Endothelial cell (in vitro differentiated cells): ENCODE measurements at places on chromosomes 11 and 22.

DNA sequence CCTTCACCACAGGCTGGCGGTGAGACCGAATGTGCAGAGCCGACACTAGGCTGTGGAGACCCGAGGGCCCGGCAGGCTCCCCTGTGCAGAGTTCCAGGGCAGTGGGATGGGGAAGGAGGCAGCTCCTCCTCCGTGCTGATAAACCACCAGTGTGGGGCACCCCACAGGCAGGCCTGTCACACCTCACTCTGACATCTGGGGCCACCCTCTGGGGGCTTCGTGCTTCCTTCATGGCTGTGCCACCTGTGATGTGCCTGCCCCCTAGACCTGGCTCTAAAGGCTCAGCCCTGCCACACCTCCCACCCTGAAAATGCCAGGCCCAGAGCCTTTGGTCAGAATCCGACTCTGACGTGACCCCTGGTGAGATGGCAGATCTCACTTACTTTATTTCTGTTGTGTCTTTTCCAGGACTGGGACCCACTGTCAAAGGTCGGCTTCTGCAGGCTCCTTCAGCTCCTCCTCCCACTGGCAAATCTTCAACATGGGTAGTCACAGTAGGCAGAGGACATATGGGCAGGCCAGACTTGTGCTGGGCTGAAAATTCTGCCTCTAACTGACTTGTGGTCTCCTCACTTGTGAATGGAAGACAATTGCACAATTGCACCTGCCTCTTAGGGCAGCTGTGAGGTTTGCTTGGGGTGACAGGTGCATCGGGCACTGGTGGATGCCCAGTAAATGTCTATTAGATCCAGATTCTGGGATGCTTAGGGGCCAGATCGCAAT lies 46.2 kb upstream of the TSKU start:
- no peak for DNase-seq

GRCh38 chr11:102119997-102120396 lies 9.8 kb downstream of the YAP1 start:
- no peak for DNase-seq

- no peak for DNase-seq
These were observed 807.6 kb downstream of the BRD1 start for GRCh38 chr22:49019737-49020713.

- no peak for DNase-seq
These were observed 369.2 kb upstream of the NARS2 start for GRCh38 chr11:78943841-78944240.

GRCh38 chr11:77474684-77475060 lies 778 bp upstream of the PAK1 start:
- no peak for DNase-seq

DNA sequence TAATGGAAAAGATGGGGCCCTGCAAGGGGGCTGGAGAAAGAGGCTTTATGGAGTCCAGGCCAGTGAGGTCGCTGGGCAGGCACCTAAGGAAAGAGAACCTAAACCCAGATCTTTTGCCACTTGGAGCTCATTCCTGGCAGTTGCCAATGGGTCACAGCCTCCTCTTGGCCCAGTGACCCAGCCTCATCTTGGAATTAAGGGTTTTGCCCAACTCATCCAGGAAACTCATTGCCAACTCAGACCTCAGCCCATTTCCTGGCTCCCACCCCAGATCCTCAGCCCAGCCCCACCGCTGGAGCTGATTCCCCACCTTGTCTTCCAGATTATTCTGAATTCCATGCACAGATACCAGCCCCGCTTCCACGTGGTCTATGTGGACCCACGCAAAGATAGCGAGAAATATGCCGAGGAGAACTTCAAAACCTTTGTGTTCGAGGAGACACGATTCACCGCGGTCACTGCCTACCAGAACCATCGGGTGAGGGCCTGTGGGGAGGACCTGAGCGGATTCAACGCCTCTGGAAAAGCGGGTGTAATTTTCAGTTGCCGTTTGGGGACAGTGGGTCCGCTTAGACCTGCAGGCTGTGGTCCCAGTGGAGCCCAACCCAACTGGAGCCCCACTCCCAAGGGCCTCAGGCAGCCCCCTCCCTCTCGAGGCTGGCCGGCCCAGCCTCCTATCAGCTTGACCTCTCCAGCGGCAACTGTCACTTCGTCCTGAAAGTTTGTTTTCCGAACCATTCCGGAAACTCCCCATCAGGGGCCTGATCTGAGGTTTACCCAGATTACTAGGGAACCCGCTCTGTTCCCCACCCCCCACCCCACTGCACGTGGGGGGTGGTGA lies 4.3 kb downstream of the TBX1 start:
- DNase-seq: no peak

- DNase-seq: no peak
These were observed 20.4 kb downstream of the ALKBH8 start for GRCh38 chr11:107545101-107545514.

GRCh38 chr22:21713428-21714058 lies 22.1 kb downstream of the YPEL1 start:
- DNase-seq: no peak

DNA sequence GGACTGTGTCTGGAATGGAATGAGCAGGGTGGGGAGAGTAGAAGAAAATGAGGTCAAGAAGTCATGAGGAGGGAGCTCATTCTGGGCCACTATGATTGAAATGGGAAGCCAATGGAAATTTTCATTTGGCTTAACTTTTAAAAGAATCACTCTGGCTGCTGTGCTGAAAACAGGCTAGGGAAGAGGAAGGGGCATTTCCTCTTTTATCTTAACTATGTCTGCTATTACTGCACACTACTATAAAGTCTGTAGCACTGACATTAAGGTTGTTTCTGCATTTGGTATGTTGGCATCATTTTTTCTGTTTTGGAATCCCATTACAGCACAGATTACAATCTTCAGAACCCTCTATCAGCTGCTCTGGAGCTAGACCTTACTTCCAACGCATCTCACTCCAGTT lies 8.2 kb downstream of the PATL1 start:
- DNase-seq: no peak

DNA sequence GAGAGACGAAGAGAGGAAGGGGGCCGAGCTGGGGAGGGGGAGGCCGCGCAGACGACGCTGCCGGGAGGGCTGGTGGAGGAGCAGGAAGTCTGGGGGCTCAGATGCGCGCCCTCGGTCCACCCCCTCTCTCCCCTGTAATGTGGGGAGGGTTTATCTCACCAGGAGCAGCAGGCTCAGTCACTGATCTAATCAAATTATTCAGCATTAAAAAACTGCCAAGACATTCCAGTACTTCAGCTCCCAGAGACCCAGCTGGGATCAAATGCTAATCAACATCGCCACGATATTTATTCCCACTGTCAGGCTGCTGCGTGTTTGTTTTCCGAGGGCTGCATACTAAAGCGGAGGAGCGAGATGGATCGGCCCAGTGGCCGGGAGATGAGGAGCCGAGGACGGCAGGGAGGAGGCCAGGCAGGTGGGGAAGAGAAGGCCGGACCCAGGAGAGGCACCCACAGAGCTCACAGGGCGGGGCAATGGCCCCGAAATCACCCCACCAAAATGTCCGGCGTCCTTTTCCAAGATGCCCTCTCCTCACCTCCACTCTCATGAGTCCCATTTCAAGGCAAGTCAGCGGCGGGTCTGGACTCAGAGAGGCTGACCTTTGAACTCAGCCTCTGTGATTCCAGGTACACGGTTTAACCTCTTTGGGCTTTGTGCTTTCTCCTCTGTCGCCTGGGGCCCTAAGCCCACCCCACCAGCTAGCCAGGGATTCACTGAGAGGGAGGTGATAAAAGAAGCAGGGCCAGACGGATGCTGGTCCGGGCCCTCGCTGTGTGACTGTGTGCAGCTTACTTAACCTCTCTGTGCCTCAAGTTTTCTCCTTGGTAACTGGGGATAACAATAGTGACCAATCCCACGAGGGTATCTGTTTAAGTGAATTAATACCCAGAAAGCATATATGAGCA lies 502.1 kb downstream of the MN1 start:
- DNase-seq: no peak

DNA sequence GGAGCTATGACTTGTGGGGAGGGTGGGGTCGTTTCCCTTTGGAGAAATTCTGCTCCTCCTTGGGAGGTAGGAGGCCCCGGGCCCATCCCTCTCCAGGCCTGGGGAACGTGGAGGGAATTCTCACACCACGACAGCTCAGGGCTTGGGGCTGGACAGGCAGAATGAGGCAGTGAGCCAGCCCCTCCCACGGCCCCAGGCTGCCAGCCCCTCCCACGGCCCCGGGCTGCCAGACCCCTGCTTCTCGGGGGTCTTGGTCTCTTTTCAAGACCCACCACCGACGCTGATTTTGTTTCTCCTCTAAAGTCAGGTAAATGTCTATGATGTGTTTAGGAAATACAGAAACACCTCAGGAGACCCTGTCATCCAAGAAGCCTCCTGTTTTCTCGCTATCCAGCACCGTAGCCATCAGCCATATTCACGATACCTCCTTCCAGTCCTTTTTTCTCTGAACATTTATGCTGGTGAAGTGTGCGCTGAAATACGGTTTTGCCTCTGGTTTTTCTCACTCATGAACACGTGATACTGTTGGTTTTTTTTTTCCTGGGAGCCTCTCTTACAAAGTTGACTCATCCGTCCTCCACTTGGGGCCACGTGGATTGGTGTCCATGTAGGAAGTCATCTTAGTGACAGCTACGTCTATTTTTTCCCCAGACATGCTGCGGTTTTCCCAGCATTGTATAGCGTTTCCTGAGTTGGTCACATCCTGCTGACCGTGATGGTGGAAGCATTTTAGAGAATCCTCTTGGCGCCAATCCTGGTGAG lies 1219.6 kb downstream of the BRD1 start:
- no peak for DNase-seq

DNA sequence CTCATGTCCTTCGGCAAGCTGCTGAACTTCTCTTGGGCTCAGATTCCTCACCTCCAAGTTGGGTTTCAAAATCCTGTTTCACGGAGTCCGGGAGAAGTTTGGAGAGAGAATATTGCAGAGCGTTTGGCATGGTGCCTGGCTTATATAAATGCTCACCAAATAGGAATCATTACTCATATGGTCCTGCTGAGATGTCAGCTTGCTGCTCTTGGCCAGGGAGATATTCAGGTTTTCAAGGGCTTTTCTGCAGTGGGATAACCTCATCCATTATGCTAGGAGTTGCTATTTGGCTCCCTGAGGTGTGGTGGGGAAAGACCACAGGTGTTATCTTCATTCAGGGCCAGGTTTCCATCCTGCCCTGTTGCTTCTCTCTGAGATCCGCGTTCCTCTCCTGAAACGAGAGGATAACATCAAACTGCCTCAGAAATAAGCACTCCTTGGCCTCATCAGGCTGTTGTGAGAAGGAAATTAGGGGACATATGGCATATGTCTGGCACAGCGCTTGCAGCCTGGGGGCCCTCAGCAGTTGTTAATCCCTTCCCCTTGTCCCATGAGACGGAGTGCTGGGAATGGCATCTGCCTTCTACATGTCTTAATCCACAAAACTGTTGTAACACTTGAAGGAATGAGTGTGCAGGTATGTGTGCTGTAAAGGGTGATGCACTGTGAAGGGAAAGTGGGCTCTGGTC lies 29.9 kb upstream of the ACER3 start:
- no peak for DNase-seq

DNA sequence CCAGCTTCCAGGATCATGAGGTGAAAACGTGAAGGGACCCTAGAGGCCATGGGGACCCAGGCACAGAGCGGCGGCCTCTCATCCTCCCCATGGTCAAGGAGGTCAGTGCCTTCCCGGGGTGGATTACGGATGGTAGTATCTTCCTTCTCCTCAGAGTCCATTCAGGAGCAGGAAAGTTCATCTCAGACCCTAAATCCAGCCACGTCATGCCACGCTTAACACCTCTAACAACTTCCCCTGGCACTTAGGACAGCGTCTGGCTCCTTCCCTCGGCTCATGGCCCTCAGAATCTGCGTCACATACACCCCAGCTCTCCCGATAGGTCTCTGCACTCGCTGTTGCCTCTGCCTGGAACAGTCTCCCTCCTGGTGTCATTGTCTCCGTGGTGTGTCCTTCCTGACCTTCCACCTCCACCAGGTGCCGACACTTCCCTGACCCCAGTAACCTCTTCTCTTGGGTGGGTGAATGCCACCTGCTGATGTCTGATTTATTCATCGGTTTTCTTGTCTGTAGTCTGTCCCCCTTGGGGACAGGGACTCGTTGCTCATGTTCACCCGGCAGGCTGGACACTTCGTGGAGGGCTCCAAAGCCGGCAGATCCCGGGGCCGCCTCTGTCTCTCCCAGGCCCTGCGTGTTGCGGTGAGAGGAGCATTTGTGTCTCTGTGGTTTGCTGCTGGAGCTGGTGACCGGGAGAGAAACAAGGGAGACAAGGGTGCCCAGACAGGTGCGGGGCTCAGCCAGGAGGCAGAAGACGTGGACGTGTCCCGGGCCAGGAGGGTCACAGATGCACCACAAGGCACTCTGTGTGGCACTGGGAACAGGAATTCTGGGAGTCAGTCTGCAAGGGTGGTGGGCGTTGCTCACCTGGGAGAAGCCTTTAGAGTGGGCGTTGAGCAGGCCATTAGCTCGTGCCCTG lies 1.4 kb downstream of the MYEOV start:
- DNase-seq: no peak

DNA sequence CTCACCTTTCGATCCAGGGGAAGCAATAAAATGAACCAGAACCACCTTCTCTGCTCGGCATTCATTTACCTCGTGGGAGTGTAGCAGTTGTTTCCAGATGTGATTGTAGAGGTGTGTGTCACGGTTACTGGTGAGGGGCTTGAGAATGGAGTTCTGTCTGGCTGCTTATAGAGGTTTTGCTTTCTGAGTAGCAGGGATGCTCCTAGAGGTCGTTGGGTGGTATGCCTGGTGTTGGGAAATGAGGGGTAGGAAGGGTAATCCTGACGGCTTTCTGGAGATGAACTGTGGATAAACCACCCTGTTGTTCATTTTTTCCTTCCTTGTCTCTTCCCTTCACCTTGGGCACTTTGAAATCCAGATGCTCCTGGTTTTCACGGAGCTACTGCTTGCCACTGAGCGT lies 8.1 kb downstream of the TEAD1 start:
- no peak for DNase-seq

DNA sequence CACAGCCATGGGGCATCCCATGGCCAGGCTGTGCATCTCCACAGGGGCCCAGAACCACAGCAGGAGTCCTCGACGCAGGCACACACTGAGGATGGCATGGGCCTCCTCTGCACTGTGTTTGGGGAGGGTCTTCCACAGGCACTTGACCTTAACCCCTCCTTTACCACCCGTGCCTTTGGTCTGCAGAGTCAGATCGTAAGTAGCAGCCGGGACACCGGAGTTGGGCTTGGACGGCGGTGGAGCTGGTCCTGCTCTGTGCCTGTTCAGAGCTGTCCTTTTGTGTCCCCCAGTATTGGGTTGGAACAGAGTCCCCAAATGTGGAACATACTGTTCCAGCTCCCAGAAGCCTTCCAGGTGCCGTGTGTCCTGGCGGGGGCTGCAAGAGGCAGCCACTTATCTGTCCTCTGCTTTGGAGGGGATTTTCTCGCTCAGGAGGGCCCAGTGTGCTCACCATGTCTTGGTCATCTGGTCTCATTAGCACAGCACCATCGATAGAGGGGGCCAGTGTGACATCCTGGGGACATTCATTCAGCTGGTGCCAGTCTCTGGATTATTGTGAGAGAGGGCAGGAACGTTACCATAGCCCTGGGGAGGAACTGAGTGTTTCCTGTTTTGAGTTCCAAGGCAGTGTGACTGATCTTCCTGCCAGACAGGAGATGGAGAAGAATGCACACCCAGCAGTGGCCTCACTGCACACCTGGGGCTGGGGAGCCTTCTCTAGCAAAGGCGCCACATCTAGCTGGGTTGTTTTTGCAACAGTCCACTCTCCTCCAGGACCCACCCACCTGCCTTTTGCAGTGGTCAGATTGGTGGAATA lies 12.4 kb downstream of the CRELD2 start:
- peak; percentile 70 for DNase-seq

GRCh38 chr11:121930004-121930965 lies 185.7 kb downstream of the BLID start:
- DNase-seq: no peak
